Memory B cell (primary cell): ENCODE measurements at places on chromosomes 5 and 9.

DNA sequence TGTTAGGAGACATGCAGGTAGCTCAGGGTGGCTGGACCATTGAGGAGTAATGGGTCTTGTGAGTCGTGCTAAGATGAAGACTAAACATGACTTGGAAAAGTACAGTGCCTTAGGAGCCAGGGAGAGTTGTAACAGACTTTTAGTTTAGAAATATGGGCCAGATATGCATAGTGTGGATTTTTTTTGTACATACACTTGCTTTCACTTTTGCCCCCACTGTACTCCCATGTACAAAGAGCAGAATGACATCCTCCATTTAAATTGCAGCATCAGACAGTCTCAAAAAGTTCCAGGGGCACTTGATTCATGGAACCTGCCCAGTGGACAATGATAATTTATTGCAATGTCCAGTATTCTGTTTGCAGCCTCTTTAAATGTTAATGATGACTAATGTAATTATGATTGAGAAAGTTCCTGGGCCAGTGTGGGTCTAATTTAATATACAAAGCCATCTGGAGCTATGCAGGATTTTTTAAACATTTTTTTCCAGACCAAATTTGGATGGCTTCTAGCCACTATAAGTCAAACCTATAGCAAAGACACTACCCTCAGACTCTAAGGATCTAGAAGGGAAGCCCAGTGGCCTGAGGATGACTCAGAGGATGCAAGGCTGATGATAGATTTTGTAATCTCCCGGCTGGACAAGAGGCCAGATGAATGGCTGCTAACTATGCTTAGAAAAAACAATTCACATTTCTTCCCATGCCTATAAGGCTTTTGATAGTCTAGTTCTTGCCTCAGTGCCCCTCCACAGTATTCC is 80.1 kb downstream of the TRPC7 start:
- DNase-seq: no peak

DNA sequence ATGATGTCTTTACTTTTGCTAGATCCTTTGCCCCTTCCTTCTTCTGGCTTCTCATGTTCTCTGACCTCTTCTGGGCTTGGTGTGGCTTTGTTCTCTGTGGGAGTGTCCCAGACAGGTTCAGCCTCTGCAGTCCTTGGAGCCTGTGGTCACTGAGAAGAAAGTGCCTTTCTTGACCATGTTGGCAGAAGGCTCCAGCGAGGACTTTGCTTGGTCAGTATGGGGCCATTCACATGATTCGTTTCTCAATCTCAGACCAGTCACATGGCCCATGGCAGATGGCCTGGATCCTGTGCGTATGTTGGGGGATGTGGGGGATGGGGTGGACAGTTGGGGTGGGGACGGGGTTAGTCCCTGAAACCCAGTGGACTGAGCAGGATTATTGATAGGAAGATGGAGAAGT is 274.1 kb downstream of the ARHGAP26 start:
- DNase-seq: no peak

GRCh38 chr5:180423133-180423532 is 70.0 kb upstream of the GFPT2 start:
- DNase-seq: no peak

GRCh38 chr5:127776477-127776876 is 73.3 kb downstream of the CCDC192 start:
- DNase-seq: no peak

DNA sequence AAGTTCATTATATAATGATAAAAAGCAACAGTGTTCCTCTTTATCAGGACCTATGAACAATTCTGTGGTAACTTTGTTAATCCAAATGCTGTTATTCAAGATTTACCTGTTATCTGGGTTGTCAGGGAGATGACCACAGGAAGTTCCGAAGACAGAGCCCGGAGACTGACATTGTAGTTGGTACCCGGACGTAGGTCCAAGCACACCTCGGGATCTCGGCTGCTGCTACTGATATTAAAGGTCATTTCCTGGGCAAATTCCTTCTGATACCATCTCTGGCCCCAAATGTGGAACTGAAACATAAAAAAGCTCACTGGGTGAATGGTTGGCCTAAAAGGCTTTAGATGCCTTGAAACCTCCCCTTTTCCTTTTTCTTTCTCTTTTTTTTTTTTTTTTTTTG is 96.7 kb downstream of the SUSD1 start:
- no peak for DNase-seq

- no peak for DNase-seq
These were observed 101.6 kb downstream of the CRB2 start for GRCh38 chr9:123457583-123457982.

- no peak for DNase-seq
These were observed 405.6 kb upstream of the ZNF608 start for GRCh38 chr5:125152044-125152443.

DNA sequence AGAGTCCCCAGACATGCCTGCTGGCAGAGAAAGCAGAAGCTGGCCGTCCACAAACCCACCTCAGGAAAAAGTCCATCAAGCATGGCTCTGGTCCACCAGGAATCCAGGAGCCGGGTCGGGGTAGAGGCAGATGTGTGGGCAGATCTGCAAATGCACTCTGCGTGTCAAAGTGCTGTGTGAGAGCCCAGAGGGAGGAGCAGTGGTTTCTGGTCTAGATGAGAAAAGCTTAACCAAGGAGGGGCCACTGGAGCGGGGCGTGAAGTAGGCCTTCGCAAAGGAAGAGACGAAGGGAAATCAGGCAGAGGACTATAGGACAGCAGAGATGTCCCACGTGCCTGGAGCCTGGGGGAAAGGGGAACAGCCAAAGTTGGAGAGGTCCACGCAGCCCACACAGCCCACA is 40.0 kb downstream of the TTLL11 start:
- DNase-seq: no peak

GRCh38 chr5:54673523-54674225 is 156.1 kb downstream of the SNX18 start:
- peak; percentile 29 for DNase-seq

DNA sequence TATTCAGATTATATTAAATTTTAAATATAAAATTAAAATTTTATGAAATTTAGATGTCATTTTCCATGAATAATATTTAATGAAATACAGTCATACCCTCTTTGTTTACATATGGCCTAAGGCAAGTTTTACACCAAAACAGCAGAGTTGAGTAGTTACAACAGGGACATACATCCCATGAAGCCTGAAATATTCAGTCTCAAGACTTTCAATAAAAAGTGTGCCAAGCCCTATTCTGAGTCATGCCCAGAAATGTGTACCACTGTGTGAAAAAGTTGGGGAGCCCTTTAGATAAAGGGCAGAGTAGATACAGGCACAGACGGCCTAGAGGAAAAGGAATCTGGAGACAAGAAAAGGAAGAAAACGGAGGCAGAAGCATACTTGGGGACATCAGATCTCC is 261.3 kb downstream of the SGCD start:
- no peak for DNase-seq

DNA sequence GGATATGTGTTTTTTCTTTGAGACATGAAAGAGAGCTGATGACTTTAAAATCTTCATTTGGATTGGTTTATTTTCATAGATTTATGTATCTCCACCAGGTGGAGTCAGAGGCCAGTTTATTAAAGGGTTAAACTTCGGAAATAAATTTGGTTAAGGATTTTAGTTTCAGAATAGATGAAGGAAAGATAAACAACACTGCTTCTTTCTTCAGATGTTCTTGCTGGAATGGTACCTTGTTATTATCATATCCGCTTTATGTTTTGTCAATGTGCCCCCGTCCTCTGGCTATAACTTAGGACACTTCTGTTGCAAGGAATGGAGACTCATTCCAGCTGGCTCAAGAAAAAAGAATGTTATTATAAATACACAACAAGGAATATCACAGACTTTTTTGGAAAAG is 81.2 kb downstream of the ALDH1A1 start:
- DNase-seq: no peak

GRCh38 chr9:98883276-98883675 is 60.4 kb upstream of the COL15A1 start:
- no peak for DNase-seq

DNA sequence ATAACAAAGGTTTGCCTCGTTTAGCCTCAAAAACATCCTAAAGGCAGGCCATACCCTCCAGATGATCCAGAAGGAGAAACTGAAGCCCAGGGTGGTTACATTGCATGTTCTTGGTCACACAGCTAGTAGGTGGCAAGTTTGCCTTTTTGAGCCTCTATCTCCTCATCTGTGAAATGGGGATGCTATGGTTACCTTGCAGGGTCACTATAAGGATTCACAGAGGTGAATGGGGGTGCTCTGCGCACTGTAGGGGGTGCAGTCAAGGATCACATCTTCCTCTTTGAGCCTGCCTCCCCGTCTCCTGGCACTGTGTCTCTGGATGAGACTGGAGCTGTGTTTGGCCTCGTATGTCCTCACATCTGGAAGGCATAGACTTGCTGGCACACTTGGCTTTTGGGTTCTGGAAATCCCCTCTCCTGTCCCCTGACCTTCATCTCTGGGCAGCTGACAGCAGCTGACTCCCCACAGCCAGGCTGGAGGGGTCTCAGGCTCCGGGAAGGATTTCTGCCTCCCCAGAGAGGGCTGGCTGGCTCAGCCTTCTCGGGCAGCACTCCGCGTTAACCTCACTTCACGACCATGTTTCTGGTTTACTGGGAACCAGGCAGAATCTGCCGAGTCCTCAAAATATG is 167.7 kb downstream of the RGS3 start:
- DNase-seq: no peak

- DNase-seq: no peak
These were observed 4.2 kb downstream of the MYORG start for GRCh38 chr9:34372467-34373011.

- no peak for DNase-seq
These were observed at the start of gene PCDHGB3 for GRCh38 chr5:141369994-141370848. TSS of gene PCDHGB3 (plus strand) at chr5:141370242. CDS start at chr5:141370395, 153 bp downstream.

- no peak for DNase-seq
These were observed 570.6 kb downstream of the PDE4D start for GRCh38 chr5:59322894-59323293.
